ENCODE measurements at places on chromosomes 12 and 14.

DNA sequence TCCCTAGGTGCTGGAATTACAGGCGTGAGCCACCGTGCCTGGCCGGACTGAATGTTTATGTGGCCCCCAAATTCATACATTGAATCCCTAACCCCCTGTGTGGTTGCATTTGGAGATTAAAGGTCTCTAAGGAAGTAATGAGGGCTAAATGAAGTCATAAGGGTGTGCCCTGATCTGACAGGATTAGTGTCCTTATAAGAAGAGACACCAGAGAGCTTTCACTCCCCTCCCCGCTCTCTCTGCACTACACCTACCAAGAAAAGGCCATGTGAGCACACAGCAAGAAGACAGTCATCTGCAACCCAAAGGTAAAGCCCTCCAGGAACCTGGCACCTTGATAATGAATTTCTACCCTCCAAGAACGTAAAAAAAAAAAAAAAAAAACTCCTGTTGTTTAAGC is 212.1 kb upstream of the CAND1 start:
- no peak for DNase-seq

- DNase-seq = no peak
These were observed 1.7 kb downstream of the NUDT4 start for GRCh38 chr12:93379326-93379980.

DNA sequence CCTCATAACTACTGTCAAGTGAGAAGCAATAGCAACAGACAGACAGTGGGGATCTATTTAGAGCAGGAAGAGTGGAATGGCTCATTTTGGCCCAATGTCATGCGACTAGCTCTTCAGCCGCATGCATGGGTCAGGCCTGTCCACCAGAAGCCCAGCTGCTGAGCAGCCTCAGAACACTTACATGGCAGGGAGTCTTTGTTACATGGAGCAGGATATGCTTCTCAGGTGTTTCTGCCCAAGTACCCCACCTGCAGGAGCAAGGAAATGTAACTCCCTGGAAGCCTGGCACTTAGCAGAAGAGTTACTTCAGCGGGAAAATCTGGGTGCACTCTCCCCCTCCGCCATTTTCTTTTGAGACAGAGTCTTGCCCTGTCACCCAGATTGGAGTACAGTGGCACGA is 73.5 kb upstream of the ARHGAP5 start:
- DNase-seq = no peak

DNA sequence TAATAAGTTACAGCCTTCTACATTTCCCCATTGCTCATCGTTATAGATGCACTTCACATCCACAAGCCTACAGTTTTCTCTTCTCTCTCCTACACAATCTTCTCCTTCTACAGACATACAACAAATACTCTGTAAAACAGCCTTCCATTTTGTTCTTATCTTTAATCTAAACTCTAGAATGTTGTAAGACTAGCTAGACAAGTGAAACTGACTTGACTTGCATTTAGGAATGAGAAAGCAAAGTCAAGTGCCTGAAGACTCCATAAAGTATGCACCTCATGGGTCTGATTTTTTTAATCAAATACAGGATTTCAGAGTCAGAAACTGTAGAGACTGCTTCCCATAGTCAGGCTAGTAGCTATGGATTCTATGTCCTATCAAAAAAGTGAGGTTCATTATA is 190.3 kb downstream of the KLHL28 start:
- no peak for DNase-seq

Data from GM12878 (cell line).